ENCODE measurements at places on chromosomes 16 and 17.

- no peak for ATAC-seq
Measured at GRCh38 chr17:77345260-77345910, 204.6 kb downstream of the SEC14L1 start.

DNA sequence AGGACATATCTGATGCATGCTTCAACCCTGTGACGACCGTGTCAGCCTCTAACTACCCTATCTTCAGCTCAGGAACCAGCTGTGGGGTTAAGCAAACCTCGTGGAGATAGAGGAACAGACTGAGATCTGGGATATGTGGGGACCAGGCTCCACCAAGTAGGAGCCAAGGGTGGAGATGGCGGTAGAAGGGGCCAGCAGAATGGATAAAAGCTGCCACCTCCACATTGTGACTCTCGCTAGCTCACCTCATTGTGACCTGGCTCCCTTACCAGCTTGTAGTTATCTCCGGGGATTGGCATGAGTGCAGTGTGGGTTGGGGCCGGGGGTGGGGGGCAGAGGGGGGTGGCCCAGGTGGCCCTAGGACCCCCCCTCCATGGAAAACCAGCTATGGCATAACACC lies at the start of gene SPEM2:
SPEM2 (plus strand) TSS at position 301 of the 400 bp plus-strand sequence; CDS start at position 374, 73 bp downstream.
- no peak for ATAC-seq

- no peak for ATAC-seq
Measured at GRCh38 chr16:51876934-51877333, 670.0 kb downstream of the TOX3 start.

GRCh38 chr17:20203018-20203417 lies 193.9 kb downstream of the SPECC1 start:
- no peak for ATAC-seq

- no peak for ATAC-seq
Measured at GRCh38 chr16:23959752-23960072, 123.9 kb downstream of the PRKCB start.

GRCh38 chr17:30235386-30236296 lies at the start of gene SLC6A4:
SLC6A4 (minus strand) TSS chr17:30235697; CDS start chr17:30221958, 13,739 bp downstream.
- peak; percentile 64 for ATAC-seq

GRCh38 chr17:50451943-50452629 lies 16.6 kb downstream of the CHAD start:
- no peak for ATAC-seq

DNA sequence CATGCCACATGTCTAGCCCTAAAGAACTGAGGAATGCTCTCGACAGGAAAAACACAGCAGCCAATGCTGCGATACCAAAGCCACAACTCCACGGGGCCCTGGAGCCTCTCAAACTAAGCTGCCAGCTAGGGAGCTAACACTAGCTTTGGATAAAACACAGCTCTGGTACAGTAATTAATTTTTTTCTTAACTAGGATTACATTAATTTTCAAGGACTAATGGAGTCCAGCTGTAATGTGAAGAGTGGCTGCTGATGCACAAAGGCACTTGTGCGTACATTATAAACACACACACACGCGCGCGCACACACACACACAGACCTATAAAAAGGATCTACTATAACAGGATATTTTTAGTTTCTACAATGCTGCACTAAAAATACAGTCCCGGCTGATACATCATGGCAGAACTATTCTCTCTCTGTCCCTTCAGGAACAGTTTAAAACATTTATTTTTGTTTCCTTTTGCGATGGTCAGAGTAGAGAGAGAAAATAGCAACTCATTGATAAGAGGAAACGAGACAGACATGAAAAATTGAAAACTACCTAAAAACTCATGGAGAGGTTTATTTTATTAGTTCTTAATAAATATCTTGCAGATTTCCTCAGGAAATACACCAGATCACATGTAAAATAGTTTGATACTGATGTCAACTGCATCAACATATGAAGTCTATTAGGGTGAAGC lies 88.5 kb downstream of the SMG6 start:
- peak; percentile 72 for ATAC-seq

DNA sequence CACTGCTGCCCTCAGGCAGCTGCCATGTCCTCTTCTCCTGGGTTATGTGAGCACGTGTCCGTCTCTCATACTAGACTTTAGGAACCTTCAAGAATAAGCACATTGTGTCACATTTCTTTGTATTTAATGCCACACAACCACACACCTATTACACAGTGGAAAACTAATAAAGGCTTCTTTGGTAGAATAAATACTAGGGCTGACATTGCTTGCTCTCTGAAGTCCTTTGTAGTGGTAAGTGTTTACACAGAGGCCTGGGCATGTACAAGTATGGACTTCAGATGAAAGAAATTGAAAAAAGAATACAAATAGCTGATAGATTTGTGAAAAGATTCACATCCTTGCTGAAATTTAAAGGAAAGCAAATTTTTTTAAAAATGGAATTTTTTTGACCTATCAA lies 188.1 kb upstream of the CCL2 start:
- no peak for ATAC-seq

DNA sequence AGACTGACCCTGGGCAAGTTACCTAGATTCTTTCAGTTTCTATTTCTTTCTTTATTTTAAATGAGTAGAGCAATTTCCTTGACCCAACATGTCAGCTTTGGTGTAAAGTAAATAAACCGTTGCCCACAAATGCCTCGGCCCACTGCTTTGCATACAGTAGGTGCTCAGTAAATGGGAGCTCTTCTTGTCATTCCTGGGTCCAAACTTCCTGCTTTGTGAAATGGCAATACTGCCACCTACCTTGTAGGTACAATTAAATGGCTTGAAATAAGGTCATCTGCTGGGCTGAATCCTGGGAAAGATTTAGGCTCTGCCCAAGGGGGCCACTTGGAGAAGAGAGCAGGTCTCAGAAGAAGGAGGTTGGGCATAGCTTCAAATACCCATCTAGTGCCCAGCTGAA lies 253.0 kb downstream of the HS3ST3B1 start:
- ATAC-seq = no peak

- peak; percentile 73 for ATAC-seq
Measured at GRCh38 chr17:64506576-64507412, at the start of gene CEP95. CEP95 (plus strand) TSS chr17:64506977; CDS start chr17:64507098, 121 bp downstream.

DNA sequence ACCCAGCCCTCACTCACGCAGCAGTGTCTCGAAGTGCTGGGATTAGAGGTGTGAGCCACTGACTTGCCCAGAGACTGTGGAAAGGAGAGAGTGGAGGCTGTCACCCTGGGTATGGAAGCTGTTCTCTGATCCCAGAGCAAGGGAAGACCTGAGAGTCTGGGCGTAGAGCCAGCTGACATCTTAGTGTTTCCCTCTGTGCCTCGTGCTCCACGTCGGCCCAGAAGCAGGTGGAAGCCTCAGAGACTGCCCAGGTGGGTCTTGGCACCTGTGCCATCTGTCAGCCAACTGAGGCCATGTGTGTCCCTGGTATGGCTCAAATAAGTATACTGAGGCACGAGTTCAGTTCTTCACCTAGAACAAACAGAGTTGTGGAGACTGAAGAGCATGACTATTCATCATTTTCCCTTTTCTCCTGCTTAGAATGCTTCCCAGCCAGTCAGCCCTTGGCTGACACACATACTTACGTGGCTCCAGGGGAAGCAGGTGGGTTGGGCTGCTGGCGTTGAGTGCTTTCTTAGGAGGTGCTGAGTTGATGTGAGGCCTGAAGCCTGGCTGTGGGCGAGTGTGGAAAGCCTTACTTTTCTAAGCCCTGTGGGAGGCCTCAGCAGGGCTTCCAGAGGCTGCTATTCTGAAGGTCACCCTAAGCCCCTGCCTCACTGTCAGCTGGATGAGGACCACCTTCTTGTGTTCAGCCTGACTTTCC lies 8.1 kb downstream of the CTRL start:
- ATAC-seq = no peak

DNA sequence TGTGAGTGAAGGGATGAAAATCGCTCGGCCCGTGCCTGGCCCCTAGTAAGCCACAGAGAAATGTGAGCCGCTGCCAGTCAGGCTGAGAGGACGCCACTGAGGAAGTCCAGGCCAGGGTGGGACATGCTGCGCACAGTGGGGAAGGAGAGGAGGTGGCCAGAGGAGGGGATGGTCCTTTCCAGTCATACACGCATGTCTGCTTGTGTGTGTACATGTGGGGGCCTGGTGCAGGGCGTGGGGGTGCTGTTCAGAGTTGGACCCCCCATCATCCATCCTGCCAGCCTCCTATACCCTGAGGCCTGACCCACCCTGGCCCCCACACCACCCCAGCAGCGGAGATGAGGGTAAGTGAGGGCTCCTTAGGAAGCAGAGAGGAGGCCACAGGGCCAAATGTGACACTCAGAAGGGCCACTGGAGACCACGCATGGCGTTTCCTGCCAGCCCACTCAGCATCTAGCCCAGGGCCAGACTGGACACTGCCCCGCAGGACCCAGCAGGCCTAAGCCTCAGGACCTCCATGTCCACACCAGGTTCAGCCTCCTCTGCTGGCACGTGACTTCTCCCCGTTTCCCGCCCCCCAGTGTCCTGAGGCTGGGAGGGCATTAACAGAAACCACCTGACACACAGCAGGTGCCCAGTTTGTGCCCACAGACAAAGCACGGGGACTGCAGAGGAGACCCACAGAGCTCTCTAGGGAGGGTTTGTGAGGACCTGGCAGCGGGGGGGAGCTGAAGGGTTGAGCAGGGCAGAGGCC lies 7.0 kb downstream of the DOC2A start:
- no peak for ATAC-seq

DNA sequence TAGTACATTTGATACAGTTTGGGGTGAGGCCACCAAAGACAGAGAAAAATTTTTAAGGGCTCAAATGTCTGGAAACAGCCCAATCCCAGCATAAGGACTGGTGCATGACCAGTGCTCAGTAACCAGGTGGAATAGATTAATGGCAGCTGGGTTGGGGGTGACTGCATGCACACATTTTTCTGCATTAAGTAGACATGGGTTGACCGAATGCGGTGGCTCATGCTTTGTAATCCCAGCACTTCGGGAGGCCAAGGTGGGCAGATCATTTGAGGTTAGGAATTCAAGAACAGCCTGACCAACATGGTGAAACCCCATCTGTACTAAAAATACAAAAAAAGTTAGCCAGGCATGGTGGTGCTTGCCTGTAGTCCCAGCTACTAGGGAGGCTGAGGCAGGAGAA lies 121.1 kb upstream of the HSBP1 start:
- ATAC-seq = no peak

GRCh38 chr17:68198931-68199836 lies 48.7 kb upstream of the AMZ2 start:
- ATAC-seq = 0 out of 3 replicates have a peak, but pooled peaks have one; percentile 4

DNA sequence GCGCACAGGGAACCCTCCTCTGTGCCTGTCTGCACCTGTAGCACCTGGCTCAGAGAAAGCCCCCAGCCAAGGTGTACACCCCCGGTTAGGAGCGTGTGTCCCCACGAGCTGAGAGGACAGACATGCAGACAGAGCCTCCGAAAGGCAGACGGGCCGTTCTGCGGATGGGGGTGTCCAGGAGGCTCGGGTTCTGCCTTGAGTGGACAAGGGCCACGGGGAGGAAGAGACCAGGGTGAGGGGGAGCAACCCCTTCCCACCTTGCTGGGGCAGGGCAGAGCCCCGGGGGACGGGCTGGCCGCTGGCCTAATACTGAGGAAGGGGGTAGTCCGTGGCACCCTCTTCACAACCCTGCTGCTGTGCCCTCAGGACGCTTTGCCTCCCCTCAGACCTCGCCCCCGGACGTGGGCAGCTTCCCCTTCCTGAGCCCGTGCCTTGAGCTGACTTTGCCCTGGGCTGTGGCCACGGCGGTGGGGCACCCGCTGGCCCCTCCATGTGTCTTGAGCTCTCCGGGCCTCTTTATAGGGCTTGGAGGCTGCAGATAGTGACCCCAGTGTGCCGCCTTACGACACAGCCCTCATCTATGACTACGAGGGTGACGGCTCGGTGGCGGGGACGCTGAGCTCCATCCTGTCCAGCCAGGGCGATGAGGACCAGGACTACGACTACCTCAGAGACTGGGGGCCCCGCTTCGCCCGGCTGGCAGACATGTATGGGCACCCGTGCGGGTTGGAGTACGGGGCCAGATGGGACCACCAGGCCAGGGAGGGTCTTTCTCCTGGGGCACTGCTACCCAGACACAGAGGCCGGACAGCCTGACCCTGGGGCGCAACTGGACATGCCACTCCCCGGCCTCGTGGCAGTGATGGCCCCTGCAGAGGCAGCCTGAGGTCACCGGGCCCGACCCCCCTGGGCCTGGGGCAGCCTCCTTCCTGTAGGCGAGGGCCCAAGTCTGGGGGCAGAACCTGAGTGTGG lies 5.7 kb downstream of the SLC22A31 start:
- ATAC-seq = no peak

- ATAC-seq = peak; percentile 64
Measured at GRCh38 chr17:41919165-41919817, 540 bp upstream of the ACLY start.

GRCh38 chr17:50518384-50519023 lies 10.3 kb downstream of the MYCBPAP start:
- ATAC-seq = no peak

DNA sequence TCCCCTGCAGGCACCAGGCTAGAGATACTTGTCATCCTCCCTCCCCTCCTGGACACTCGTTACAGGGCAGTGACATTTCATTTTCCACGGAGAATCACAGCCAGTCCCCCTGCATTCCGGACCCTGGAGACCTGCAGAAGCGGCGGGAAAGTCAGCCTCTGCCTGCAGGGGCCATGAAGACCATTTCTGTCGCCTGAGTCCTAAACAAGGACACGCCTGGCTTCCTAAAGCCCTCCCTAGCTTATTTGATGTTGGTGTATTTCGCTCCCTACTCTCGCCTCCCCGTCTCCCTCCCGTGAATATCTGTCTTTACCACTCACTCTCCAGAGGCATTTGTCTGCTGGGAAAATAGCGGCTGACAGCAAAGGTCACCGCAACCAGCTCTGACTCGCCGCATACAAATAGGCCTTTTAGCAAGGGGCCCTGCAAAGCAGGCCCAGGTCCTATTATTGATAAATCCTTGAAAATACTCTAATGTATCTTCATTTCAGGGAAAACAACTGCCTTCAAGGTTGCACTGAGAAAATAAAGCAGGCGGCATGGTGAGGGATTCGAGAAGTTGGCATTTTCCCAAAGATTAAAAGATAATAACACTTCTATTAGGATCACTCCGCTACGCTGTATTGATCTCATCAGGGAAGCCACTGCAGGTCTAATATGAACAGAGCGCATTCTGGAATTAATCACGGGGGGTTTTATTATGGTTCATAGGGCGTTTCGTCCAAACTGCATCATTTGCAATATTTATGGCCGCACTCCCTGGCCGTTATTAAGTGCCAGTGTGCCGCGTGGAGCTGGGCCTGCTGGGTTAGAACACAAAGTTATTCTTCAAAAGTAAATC lies 447.1 kb upstream of the CDH5 start:
- no peak for ATAC-seq

GRCh38 chr17:49910858-49911204 lies 58.2 kb upstream of the DLX4 start:
- ATAC-seq = no peak

GRCh38 chr16:80176114-80176513 lies 364.7 kb upstream of the DYNLRB2 start:
- no peak for ATAC-seq

All from SK-N-SH treated with all-trans-retinoic acid at 6 μM for 48 hours (cell line).